Lung microvascular endothelial cell (primary cell): ENCODE measurements at places on chromosomes 7 and 10. TPM values are rescaled to one million over a fixed set of nuclear protein-coding genes. Genes with fewer than 3 reads are reported as not detected.
A peak's percentile ranks its signal among the peaks of the same experiment; 100 is the strongest.

The OR2A12 gene
- not detected in 2 replicates for total RNA-seq

The GRM3 gene
- not detected in 2 replicates for total RNA-seq

DNA sequence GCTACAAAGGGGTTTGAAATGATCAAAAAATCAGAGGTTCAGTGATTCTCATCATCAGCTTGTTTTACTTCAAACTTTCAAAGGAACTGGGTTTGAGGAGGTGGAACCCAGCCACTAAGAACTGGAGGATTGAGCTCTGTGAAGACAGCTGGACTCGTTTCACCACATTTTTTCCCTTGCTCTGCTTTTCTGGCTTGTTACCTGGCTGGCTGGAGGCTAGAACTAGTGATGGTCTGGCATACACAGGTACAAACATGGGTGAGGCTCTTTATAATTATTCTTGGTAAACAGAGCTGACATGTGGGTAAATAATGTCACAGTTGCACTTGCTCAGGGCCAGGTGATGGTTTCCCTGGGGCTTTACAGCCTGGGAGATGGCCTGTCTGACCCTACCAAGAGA lies 352.5 kb downstream of the FGFR2 start:
- no peak for DNase-seq

DNA sequence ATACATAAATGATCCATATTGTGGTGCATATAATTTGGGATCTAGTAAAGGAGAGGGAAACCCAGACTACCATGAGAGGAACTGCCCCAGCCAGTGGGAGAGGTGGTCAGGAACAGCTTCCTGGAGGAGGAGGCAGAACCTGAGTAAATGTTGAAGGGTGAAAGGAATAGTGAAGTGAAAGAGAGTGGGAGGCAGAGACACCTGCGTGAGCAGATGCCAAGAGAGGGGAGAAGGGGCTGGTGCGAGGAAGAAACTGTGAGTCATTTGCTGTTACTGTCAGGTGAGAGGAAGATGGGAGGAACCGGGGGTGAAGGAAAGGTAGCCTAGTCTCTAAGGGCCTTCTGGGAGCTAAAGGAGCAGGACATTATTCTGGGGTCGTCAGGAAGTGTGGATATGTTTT lies 294.8 kb downstream of the GRID1 start:
- DNase-seq, result no peak

- DNase-seq, result no peak
Measured at GRCh38 chr7:94425546-94425945, 30.9 kb downstream of the COL1A2 start.

GRCh38 chr10:112721080-112721698 lies 228.9 kb upstream of the TCF7L2 start:
- DNase-seq, result peak; percentile 69

DNA sequence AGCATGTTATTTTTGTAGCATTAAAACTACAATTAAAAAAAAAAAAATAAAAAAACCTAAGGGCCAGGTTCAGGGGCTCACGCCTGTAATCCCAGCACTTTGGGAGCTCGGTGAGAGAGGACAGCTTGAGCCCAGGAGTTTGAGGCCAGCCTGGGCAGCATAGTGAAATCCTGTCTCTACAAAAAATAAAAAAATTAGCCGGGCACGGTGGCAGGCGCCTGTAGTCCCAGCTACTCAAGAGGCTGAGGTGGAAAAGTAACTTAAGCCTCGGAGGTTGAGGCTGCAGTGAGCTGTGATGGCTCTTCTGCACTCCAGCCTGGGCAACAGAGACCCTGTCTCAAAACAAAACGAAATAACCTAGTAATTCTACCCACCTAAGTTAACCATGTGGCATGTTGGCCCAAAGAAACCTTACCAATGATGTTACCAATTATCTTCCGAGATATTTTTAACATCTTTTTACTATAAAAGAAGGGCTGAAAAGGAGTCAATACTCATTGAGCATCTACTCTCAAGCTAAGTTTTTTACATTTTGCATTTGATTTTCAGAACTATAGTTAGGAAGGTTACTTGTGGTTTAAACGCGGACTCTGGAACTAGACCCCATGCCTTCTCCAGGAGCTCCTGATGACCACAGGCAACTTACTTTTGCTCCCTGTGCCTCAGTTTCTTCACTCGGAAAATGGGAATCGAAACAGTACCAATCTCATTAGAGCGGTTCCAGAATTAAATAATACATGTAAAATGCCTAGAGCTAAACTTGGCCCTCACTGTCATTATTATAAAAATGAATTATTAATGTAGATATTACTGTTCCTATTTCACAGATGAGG lies 1.4 kb downstream of the ITGB1 start:
- no peak for DNase-seq
